ENCODE measurements at places on chromosomes 5 and 9.

DNA sequence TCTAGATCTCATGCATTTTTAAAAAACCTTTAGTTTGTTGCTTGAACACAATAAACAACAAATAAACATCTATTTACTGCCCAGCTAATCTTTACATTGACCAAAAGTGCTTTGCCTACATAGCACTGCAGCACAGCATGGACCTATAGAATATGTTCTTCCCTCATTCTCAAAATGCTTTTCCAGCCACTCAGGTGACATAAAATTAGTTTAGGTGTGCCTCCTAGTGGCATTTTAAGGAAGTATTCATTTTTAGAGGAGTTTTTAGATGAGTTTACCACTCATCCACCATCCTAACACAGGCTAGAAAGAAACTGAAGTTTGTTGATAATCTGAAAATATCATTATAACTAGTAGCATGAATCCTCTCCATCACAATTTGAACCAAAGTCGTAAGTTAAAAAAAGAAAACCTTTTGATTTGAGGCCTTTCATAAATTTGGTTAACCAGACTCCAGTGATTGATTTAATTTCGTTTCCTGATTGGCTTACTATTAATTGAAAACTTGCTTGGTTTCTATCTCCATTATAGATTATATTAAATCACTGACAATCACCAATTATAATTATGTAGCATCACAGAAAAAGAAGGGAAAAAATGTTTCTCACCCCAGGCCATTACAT, 12.6 kb downstream of the PLGRKT start:
- no peak for DNase-seq

- DNase-seq, result no peak
These were observed 30.8 kb downstream of the SLC38A9 start for GRCh38 chr5:55681301-55681700.

DNA sequence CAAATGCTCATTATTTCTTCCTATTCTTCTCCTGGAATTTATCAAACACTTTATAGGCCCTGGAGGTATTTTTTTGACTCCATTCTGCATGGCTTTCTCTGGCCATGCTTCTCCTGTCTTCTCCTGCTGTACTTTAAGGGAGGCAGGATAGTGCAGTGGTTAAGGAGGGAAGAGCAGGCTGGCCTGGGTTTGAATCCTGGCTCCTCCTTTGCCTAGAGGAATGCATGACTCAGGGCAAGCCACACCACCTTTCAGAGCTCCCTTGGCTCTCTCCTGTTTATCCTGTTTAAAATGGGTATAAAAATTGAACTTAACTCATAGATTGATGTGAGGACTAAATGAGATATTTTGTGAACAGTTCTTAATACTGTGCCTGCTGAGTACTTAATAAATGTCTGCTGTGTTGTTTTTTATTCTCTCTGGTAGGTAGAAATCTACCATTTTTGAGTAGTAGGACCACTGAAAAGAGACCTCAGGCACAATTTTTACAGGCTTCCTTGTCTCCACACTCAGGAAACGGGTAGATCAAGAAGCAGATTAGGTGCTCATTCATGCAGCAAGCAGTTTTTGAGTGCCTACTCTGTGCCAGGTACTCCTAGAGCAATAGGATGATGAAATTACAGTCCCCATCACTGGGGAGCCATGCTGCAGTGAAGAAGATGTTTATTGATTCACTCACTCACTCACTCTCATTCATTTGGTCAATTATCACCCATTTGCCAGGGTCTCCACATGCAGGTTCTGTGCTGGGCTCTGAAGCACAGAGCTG, 32.7 kb upstream of the ARAP3 start:
- DNase-seq, result no peak

DNA sequence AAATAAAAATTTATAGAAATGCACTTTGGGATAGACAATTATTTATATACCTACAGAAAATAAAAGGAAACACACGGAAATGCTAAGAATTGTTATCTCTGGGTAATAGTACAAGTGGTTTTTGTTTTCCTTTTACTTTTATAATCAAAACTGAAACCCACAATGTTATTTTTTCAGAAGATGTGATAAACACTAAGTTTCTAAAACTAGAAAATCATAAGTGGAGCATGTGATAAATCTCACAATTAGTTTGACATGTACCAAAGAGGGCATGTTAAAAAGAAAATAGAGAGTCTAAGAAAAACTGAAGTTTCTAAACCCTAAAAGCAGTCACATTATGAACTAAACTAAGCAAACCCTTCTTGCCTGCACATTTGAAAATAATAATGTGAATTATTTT, 61.1 kb downstream of the OXCT1 start:
- no peak for DNase-seq

- peak; percentile 1 for DNase-seq
These were observed 33.6 kb downstream of the ERMP1 start for GRCh38 chr9:5799314-5799713.

- no peak for DNase-seq
These were observed 24.2 kb downstream of the DAP start for GRCh38 chr5:10736808-10737207.

- no peak for DNase-seq
These were observed 19.3 kb downstream of the ACO1 start for GRCh38 chr9:32403567-32404260.

DNA sequence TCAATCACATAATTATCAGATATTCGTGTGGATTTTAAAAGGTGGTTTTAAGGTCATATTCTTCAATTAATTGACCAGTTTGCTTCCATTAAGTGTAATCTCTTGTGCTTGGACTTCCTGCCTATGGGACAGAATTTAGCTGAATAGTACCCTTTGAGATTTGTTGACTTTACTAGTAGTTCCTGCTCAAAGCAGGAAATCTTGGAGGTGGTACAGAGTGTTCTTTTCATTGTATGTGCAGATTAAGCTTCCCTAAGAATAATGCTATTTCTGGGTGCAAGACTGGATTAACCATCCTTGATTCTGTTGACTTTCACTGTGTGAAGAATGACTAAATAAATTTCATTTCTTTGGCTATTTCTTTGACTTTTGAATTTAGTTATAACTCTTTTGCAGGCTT, 45.4 kb upstream of the ELL2 start:
- DNase-seq, result no peak

DNA sequence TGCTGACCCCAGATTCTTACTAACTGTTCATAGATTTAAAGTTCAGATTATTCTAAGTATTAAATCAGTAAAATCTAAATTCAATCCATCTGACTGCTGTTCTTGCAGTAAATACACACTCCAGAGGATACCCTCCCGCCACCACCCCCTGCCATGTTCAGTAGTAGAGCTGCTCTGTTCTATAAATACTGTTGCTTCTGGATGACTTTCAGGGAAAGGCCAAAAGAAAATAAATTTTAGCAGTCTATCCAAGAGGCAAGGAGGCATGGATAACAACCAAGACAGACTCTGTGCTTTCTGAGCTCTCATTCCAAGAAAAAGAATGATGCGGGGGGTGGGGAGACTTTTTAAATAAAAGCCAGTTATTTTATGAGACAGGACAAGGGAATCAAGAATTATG, 115.1 kb downstream of the ADAMTS6 start:
- DNase-seq, result no peak

GRCh38 chr9:98763986-98764745, 32.2 kb downstream of the ANKS6 start:
- no peak for DNase-seq

- no peak for DNase-seq
These were observed 31.7 kb upstream of the GAS1 start for GRCh38 chr9:86978922-86979474.

DNA sequence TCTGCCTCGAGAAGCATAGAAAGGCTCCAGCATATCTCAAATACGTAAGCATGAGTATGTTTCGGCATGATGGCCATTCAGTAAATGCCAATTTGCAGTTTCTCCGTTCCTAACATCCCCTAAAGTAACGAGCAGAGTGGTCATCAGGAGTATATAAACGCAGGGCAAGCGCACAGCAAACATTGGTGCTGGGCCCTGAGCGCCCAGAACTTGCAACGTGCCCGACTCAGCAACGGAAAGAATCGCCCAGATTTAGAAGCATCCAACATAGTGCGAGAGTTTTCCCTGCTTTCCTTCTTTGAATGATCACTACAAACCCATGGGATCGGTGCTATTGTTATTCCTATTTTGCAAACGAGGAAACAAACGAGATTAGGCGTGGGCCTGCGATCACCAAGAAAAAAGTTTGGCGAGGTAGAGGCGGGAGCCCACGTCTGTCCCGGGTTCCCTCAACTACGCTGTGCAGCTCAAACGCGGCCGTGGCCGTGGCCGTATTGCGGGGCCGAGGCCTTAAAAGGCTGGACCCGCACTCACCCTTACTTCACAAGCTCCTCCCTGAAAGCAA, 505 bp downstream of the RPS14 start:
- no peak for DNase-seq

DNA sequence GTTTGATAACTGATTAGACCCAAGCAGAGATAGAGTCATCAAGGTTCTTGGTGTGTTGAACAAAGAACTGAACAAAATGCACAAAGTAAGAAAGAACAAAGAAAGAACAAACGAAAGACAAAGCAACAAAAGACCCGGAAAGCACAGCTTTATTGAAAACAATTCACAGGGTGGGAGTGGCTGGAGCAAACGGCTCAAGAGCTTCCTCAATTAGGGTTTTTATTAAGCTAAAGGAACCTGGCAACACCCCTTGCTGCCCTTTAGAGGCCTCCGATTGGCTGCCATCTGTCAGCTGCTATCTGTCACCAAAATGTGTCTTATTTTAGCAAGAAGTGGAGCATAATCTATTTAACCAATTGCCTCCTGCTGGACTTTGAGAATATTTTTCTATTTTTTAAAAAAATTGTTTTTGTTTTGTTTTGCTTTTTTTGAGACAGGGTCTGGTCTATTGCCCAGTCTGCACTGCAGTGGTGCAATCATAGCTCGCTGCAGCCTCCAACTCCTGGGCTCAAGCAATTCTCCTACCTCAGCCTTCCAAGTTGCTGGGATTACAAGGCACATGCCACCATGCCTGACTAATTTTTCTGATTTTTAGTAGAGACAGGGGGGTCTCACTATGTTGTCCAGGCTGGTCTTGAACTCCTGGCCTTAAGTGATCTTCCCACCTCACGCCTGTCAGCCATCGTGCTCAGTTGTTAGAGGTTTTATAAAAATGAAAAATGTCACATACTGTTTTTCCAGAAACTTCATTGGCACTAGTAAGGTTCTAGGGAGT, 7.7 kb upstream of the ABO start:
- DNase-seq, result no peak

DNA sequence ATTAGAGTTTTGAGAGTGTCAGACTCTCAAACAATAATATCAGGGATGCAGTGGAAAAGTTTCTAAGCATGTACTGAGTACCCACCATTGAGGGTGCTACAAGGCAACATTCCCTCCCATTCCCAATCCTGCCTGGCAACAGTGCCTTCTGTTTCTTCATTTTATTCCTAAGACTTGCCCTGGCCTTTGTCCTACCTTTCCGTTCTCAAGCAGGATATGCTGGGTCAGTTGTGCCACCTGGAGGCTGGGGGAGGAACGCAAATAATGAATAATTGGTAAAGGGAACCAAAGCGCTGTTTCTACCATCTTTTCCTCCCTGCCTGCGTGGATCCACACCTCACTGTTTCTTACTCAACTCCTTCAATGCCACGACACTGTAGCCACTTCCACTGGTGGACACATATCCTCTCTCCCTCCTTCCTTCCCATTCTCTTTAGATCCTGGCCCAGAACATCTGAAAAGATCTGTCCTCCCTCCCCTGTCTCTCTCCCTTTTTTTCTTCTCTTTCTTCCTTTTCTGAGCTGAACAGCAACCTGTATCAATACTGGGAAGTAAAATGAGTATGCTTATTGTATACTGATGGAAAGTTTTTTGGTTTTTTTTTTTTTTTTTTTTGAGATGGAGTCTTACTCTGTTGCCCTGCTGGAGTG, 149.5 kb downstream of the C9orf152 start:
- DNase-seq, result peak; percentile 77

GRCh38 chr5:100861148-100861547, 41.9 kb downstream of the ST8SIA4 start:
- DNase-seq, result no peak

GRCh38 chr9:9764821-9765220, 848.0 kb downstream of the PTPRD start:
- no peak for DNase-seq
